ENCODE measurements at places on chromosomes 11 and 22. TPM values are rescaled to one million over a fixed set of nuclear protein-coding genes. Genes with fewer than 3 reads are reported as not detected.

The PVALB gene
- not detected for total RNA-seq

The ACR gene
- total RNA-seq, result not detected

The SGSM1 gene
- total RNA-seq, result not detected

The MTCH2 gene
- total RNA-seq, result 51.9 TPM

The DNAJB7 gene
- total RNA-seq, result not detected

The OR2D2 gene
- 0.09 TPM for total RNA-seq

The FAM168A gene
- total RNA-seq, result 13.3 TPM

The FAM83F gene
- total RNA-seq, result not detected

The VWCE gene
- total RNA-seq, result 14.9 TPM

The CHRM1 gene
- total RNA-seq, result 0.09 TPM

The MS4A3 gene
- not detected for total RNA-seq

The TPBGL gene
- total RNA-seq, result not detected

The BIK gene
- not detected for total RNA-seq

The PLAAT2 gene
- total RNA-seq, result not detected

The CHST1 gene
- total RNA-seq, result 0.32 TPM

The OR2AT4 gene
- not detected for total RNA-seq

The HBB gene
- not detected for total RNA-seq

The FKBP2 gene
- total RNA-seq, result 76.0 TPM

Measured in bronchial smooth muscle cell (primary cell).